ENCODE measurements at places on chromosomes 12 and 14.

- no peak for DNase-seq
These were observed 15.0 kb downstream of the MAP3K9 start for GRCh38 chr14:70794294-70794693.

DNA sequence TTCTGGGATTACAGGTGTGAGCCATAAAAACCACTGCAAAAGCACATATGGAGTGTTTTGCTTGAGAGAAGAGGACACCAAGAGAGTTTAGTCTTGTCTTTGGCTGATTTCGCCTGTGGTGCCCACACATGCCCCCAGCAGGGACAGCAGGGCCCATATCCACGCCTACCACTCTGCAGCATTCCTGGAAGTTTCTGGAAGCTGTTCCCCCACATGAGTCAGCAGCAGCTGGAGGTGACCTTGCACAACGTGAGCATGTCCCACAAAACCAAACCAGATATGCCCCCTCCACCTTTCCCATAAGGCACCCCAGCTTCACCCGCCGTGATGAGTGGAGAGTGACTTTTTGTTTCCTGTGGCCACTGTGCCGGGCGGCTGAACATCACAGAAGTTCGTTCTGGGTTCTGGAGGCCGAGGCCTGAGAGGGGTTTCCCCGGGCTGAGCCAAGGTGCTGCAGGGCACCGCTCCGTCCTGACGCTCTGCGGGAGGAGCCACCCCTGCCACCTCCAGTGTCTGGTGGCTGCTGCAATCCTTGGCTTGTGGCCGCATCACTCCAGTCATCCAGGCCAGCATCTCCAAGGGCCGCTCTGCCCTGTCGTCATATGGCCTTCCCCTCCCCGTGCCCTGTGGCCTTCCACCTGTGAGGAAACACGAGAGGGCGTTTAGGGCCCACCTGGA, 4.7 kb downstream of the ASPG start:
- no peak for DNase-seq

DNA sequence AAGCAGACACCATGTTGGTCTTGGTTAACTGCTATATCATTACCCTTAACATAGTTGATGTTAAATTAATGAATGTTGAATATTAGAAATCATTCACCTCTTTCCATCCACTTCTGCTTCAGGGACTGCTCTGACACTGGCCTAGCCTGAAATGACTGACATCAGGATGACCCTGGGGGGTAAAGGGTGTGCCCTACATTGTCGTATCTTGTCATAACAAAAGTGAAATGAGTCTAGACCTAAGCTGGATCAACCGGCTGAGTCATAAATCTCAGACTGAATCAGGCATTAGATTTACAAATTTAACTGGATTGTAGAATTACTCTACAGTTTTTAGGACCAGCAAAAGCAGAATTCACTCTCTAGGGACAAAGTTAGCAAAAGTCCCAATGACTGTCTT, 35.3 kb downstream of the KICS2 start:
- no peak for DNase-seq

- DNase-seq = no peak
These were observed 353.1 kb downstream of the TMEM121 start for GRCh38 chr14:105879503-105879866.

- no peak for DNase-seq
These were observed 97.3 kb downstream of the ESR2 start for GRCh38 chr14:64196814-64197411.
